ENCODE measurements at places on chromosomes 13 and 19.
A peak's percentile ranks its signal among the peaks of the same experiment; 100 is the strongest.

DNA sequence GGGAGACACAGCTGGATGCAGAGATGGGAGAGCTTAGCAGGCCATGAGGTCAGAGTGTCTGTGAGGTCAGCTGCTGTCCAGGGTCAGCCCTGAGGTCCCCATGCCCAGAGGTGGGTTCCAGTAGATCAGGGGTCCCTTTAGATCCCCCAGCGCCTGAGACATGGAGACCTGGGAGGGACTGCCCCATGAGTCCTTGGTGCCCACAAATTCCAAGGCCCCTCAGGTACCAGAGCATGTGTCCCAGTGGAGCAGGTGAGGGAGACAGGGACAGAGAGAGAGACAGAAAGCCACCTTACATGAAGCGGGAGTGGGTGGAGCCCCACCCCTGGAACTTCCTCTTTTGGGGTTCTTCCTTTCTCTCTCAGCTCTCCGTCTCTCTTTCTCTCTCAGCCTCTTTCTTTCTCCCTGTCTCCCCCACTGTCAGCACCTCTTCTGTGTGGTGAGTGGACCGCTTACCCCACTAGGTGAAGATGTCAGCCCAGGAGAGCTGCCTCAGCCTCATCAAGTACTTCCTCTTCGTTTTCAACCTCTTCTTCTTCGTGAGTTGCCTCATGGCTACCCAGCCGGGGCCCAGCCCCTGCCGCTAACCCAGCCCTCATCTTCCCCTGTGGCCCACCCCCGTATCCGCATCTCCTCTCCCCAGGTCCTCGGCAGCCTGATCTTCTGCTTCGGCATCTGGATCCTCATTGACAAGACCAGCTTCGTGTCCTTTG, at the start of gene CD37:
TSS of gene CD37 (plus strand) at position 336 of the 713 bp plus-strand sequence. CDS start at position 471, 135 bp downstream.
- no peak for DNase-seq

GRCh38 chr19:11418094-11418548, 993 bp downstream of the RGL3 start:
- DNase-seq: no peak

GRCh38 chr19:18379803-18380747, 5.9 kb upstream of the GDF15 start:
- no peak for DNase-seq

- DNase-seq: no peak
Measured at GRCh38 chr13:77328819-77329132, 1.9 kb upstream of the MYCBP2 start.

DNA sequence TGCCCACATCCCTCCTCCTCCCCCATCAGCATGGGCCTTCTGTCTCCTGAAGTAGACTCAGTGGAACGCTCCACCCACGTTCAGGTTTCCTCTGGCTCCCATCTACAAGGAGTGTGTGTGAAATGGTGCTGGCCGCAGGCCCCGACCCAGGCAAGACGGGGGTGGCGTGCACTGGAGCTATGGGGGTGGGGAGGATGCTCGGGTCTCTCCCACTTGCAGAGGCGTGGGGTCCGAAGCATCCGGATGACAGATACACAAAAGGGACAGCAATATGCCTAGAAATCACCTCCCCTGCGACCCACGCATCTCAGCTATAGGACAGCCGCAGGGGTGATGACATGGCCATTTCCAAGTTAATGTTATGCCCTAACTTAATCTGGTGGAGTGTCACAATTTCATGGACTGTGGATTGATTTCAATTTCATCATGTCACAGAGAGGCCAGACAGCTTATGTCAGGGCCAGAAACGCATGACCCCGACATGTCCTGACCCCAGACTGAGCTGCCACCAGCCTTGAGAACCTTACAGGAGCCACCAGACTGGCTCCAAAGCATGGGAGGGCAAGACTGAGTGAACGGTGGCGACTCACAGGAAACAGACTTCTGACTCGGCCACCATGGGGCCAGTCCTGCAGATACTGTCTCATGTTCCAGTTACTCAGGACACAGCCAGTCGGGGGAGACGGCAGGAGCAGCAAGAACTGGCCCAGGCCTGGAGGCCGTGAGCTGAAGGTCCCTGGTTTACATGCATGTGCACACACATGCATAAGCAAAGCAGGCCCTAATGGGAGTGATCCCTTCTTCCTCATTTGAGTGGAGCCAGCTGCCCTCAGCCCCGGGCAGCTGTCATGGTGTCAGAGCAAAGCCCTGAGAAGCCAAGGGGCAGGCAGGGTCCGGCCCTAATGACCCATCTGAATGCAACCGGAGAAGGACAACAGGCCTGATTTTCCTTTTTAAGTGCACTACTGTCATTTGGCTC, 82.2 kb downstream of the SLC7A1 start:
- DNase-seq: no peak

- no peak for DNase-seq
Measured at GRCh38 chr19:49011194-49011593, 5.7 kb downstream of the LHB start.

DNA sequence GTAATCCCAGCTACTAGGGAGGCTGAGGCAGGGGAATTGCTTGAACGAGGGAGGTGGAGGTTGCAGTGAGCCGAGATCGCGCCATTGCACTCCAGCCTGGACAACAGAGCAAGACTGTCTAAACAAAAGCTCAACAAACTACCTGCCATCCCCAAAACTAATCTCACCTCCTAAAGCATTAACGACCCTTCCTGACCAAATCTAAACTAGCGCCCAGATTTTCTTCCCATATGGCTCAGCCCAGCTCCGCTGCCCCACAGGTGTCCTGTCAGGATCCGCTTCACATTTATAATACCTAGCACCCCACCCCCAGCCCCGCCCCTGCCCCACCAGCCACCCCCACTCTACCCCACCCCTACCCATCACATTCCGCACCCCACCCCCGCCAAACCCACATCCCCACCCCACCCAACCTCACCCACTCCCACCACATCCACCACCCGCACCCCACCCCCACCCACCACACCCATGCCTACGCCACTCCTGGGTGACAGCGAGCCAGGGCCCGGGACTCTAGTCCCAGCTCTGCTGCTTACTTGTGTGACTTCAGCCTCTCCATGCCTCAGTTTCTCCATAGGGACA, 599 bp downstream of the C19orf12 start:
- DNase-seq: no peak

GRCh38 chr13:31150315-31150985, 11.3 kb downstream of the HSPH1 start:
- DNase-seq: no peak

DNA sequence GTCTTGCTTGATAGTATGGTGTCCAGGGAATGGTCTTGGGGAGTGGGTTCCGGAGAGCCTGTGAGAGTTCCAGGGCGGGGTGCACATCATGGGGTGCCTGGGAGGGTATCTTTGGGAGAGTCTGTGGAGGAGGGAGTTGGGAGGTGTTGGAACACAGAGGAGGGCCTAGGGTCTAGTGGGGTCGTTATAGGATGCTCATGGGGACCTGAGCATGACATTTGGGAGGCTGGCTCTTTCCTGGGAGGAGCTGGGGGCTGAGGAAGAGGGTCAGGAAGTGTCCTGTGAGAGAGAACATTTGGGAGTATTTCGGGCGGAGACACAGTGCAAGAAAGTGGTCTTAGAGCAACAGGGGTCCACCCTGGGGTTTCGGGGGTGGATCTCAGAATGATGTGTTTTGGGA, 2.7 kb downstream of the ACTL9 start:
- no peak for DNase-seq

GRCh38 chr19:50341091-50341564, 12.0 kb upstream of the KCNC3 start:
- DNase-seq: no peak

DNA sequence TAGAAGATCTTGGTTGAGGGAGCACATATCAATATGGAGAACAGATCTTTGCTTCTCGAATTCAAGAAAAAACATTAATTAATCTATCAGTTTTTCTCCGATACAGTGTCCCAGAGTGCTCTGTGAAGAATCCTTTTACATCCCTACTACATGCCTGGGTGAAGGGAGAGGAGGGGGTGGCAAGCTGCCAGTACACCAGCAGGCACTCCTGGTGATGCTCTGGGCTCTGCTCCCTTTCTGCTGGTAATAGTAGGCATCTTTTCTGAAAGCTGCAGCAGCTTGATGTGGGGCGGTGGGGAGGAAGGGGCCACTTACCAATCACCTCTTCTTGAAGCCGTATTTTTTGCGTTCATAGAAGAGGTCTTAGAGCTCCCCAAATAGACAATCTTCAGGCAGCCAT, 30.7 kb downstream of the PBX4 start:
- DNase-seq: no peak

GRCh38 chr19:34512254-34512822, 30.8 kb downstream of the WTIP start:
- no peak for DNase-seq

- no peak for DNase-seq
Measured at GRCh38 chr13:87656306-87656705, 14.9 kb upstream of the SLITRK5 start.

DNA sequence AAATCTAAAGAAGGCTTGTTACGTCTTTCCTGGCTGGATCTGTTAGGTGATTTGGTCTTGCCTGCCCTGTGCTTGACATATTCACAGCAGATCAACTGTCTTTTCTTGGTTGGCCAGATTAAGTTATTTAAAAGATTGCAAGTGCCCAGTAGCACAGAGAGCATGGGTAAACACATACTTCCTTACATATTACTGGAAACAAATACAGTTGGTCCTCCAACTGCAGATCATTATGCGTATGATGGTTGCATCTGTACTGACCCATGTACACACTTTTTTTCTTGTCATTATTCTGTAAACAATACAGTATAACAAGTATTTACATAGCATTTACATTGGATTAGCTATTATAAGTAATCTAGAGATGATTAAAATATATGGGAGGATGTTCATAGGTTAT, 9.2 kb upstream of the MPHOSPH8 start:
- no peak for DNase-seq

GRCh38 chr13:36567485-36567884, 106.3 kb upstream of the SERTM1 start:
- DNase-seq: no peak

- no peak for DNase-seq
Measured at GRCh38 chr13:97438856-97439595, 5.1 kb downstream of the RAP2A start.

- DNase-seq: no peak
Measured at GRCh38 chr13:96388598-96388997, 298.7 kb downstream of the HS6ST3 start.

DNA sequence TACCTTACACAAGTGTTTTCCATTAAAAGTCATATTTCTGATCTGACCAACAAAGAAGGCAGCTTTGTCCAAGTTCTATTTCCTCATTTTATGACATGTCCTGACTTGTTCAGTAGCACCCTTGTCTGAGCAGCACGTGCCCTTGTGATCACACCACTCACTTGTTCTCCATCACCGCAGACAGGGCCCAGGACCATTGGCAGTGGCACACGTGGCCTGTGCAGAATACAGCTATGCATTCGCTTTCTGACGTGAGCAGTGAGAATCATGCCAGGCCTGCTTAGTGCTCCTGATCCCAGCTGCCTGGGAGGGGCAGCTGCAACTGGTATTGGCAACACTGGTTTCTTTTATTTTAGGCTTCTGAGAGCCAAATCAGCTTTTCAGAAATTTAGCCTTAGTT, 134.2 kb downstream of the FRY start:
- DNase-seq: no peak

DNA sequence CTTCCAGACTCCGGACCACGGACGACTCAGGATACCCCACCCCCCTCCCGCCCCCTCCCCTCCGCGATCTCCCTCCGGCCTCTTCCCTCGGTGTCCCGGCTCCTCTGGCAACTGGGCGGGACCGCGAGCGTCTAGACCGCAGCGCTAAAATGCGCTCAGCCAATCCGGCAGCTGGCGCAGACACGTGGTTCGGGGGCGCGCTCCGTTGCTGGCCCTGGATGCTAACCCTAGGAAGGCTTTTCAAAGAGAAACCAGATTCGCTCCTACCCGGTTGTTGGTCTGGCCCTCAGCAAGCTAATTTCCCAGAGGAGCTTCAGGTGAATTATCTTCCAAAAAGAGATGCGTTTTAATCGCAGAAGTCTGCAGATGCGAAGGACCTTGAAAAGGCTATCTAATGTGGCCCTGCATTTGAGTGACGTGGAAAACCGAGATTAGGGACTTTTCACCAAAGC, at the start of gene DZIP1:
TSS of gene DZIP1 (minus strand) at position 106 of the 452 bp plus-strand sequence. CDS start 2,677 bp downstream, outside the sequence.
- DNase-seq: peak; percentile 84

GRCh38 chr19:35052599-35053190, 11.2 kb downstream of the HPN start:
- no peak for DNase-seq

DNA sequence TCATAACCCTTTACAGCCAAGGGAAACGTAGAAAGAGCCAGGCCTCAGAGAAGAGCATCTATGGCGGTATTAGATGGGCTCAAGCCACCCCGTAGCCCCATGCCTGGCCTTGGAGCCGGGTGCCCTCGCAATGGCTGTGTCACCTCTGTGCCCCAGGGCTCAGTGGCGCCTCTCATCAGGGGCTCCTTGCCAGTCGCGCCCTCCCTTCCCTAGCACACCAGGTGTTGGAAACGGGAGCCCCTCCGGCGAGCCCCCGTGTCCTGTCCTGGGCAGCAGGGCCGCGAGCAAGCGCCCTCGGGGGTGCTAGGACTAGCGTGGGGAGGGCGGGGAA, 453 bp downstream of the ZNF256 start:
- DNase-seq: no peak

GRCh38 chr13:100753376-100753775, 78.8 kb upstream of the TMTC4 start:
- no peak for DNase-seq

- DNase-seq: no peak
Measured at GRCh38 chr19:39111593-39112199, 13.9 kb upstream of the PAK4 start.

- no peak for DNase-seq
Measured at GRCh38 chr19:28737021-28737895, 475.7 kb downstream of the UQCRFS1 start.

DNA sequence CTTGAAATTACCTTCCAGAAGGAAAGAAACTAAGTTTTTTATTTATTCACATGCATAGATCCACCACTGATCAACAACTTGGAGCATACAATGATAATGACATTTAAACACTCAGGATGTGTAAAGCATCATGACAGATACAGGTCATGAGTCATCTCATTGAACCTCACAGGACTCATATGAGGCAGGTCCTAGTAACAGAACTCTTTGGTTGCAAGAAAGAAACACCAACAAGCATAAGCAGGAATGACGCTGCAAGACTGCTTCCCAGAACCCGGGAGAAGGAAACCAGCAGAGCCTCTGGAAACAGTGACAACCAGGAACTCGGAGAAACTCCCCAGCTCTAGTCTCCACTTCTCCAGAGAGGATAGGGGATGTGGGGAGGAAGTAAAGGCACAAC, 60.8 kb upstream of the IPO5 start:
- DNase-seq: no peak

DNA sequence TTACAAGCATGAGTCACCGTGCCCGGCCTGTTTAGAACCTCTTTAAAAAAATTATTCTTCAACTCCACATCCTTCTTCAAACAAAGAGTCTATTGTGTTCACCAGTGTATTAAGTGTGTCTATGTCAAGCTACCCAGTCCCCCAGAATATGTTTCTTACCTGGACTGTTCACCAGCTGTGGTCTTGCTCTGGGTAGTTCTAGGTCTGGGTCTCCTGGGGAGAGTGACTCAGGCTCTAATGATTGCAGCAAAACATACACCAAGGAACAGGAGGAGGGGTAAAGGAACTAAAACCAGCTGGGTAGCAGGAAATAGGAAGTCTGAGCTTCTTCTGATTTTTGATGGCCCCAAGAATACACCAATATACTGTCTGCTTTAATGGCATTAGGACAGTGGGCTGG, at the start of gene FPR1:
TSS of gene FPR1 (minus strand) at position 224 of the 400 bp plus-strand sequence. CDS start 4,884 bp downstream, outside the sequence.
- no peak for DNase-seq

GRCh38 chr13:49042476-49042875, 66.8 kb downstream of the FNDC3A start:
- DNase-seq: no peak
